ENCODE measurements at places on chromosomes 5 and 9.

DNA sequence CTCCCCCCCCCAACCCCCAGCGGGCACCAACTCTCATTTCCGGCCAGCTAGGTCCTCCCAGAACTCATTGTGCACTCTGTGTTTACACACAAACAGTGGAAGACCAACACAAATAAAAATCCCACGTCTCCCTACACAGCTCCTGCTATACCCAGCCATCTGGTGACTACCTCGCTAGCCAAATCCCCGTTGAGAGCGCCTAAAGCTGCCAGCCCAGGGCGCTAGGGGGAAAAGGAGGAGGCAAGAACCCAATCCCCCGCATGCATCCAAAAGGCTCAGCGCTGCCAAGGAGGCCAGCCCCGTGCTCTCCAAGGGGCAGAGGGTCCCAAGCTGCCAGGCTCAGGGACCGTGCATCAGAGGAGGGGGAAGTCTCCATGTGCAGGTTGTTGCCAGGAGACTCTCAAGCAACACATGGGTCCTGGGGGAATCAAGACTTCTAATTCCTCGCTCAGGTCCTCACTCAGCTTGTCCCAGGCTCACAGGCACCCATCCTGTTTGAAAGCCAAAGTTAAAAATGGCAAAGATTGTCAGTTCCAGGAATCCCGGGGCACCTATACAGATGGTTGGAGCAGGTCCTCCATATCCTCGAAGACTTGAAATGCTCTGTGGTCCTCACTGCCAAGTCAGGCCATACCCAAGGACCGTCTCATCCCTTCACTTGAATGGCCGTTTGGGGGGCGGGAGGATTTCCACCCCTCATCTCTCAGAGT, 2.7 kb downstream of the ASTN2 start:
- no peak for DNase-seq

- DNase-seq, result no peak
Observed at GRCh38 chr9:127802576-127803443, at the start of gene FPGS. TSS of gene FPGS (plus strand) at chr9:127802882. CDS start at chr9:127802925, 43 bp downstream.

GRCh38 chr5:68217047-68217355, 1.4 kb downstream of the PIK3R1 start:
- DNase-seq, result no peak

DNA sequence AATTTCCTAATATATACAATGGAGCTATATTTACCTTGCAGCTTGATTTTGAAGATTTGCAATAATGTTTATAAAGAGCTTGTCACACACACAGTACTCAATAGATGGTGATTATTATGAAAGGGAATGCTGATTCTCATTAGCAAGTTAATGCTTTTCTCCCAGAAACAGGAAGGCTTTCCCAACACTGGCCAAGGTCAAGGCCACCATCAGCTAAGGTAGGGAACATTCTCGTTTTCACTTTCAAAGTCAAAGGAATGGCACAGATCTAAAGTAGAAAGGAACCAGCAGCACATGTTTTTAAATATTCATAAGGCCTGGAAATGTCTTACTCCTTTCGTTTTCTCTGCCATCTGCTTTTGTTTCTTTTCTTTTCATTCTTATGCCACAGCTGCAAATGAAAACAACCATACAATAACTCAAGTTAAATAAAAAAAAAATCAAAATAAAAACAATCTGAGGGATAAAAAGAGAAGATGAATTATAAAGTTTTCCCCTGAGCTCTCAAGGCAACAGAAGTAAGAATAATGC, 266.8 kb downstream of the CRB2 start:
- no peak for DNase-seq

- no peak for DNase-seq
Observed at GRCh38 chr5:132474131-132474723, 16.3 kb downstream of the IRF1 start.

GRCh38 chr5:148267962-148268361, 632 bp upstream of the SPINK13 start:
- DNase-seq, result no peak

DNA sequence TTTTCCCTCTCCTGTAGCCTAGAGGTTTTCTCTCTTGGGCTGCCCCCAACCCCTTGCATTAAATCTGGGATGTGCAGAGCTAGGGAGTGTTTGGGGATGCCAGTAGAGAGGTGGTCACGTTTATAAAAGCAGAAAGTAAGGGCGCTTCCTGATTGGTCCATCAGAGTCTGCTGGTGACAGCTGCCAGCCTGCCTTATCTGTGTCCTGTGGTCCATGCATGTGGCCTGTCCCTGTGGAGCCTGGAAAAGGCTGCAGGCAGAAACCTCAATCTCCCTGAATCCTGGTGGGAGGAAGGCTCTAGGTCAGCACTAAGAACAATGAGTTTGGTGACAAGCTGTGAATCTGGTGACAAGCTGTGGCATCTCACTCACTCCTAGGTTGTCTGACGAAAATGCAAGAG, 42.2 kb downstream of the ARHGEF37 start:
- no peak for DNase-seq

GRCh38 chr9:114288193-114289091, 34.5 kb upstream of the ORM1 start:
- no peak for DNase-seq

GRCh38 chr9:109001275-109001676, 12.0 kb downstream of the CTNNAL1 start:
- DNase-seq, result no peak

GRCh38 chr5:174690271-174690670, 34.1 kb upstream of the MSX2 start:
- no peak for DNase-seq

- no peak for DNase-seq
Observed at GRCh38 chr9:134737842-134738580, 96.4 kb downstream of the COL5A1 start.

DNA sequence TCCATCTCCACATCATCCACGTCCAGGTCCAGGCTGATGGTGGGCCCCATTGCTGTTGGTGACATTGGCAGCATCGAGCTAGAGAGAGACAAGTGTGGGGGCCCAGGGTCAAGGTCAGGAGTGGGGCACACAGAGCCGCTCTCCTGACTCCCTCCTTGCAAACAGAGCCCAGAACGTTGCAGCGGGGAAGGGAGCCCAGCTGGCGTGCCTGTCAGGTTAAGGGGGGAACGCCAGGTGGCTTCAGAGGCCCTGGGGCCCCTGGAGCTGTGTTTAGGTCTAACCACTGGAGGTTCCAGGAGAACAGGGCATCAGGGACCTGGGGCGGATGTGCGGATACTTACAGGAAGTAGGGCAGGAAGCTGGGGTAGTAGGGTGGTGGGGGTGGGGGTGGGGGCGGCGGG, 7.5 kb downstream of the RNF44 start:
- DNase-seq, result no peak

- DNase-seq, result no peak
Observed at GRCh38 chr9:34980181-34980761, 9.3 kb upstream of the DNAJB5 start.

GRCh38 chr5:14063691-14064090, 79.5 kb upstream of the TRIO start:
- DNase-seq, result no peak

- no peak for DNase-seq
Observed at GRCh38 chr5:29720954-29721353, 1472.5 kb upstream of the CDH6 start.

GRCh38 chr5:52132053-52132452, 655.7 kb upstream of the ITGA1 start:
- DNase-seq, result no peak

DNA sequence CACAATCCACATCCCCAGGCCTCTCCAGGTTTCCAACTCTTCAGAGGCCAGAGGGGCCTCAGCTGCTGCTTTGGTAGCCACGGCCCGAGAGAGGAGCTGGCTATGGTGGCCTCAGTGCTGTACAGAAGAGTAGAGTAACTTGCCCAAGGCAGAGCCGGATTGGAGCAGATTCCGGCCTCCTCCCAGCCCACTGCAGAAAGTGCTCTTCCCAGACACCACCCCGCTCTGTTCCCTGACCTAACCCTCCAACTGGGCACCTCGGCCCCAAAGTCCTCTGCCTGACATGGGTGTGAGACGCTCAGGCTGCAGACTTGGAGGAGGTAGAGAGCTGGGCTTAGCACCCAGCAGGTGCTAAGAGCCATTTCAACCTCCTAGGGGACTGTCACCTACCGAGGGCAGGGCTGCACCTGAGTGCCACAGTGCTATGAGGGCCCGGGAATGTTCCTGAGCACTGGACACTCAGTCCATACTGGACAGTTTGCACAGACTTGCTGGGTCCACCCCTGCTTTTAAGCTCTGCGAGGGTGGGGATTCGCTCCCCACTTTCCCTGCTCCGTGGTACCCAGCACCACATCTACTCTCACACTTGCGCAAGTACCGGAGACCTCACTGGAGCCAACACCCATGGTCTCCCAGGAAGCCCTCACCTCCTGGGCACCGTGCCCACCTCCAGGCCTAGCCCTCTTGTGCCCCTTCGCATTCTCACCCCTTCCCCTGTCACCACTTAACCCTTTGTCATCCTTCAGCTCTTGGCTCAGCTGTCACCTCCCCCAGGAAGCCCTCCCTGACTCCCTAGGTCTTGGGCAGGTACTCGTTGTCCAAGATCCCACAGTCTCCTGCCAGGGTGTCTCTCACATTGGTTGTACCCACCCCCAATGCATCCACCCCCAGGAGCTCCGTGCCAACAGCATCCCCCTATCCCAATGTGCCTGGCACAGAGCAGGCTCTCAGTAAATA, 49.8 kb downstream of the DBH start:
- no peak for DNase-seq

DNA sequence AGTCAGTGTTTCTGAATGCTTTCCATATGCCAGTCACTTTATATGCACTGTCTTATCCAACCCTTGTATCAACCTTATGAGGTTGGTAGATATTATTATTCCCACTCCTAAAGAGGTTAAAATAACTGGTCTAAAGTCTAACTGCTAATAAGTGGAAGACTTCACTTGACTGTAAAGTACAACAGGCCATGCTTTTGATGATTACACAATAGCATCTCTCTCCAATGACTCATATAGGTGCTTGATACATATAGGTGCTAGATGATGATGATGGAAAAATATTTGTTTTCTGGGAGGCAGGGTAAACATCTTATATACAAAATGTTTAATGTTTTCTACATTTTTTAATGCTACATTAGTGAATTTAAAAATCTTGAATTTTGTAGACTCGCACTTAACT, 75.9 kb upstream of the NR3C1 start:
- no peak for DNase-seq

DNA sequence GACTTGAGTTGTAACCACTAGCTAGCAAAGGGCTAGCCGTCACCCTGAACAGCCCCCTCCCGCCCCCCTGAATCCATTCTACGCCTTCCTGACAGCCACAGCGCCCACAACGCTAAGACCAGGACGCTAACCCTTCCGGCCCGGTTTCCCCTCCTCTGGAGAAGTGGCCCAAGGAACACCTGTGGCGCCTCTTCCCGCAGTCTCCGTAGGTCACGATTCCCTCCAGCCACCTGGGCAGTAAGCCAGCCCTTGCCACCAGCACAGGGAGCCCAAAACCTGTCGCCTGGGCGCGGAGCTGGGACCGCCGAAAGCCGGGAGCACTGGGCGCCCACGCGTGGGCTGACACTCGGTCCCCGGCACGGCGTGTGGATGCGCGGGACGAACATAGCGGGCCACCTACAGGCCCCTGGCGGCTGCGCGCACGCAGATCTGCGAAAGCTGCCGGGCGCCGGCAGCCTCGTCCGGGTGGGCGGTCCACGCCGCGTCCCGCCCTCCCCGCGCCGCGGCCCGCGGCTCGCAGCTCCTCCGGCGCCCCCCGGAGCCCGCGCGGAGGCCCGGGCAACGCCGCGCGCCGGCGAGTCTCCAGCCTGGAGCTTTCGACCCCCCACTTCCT, 596 bp downstream of the IRF1 start:
- DNase-seq, result no peak

DNA sequence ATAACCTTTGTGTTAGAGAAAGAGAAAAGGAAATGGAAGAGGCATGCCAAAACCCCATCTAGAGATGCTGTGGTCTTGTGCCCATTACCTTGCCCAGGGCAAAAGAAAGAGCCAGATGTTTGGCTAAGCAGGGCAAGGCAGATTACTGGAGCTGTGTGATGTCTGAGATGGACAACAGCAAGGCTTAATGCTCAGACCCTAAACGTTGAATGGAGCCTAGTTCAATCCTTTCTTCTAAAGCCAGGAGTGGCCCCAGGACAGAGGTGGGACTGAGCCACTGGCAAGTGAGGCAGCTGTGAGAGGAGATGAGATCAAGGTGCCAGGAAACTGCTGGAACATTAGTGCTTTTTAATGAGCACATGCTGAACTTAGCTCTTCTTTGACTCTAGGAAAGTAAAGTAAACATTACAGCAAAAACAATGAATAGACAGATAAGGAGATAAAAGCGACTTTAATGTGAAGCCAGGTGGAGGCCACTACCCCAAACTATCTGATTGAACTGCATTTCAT, 143.0 kb upstream of the EGFLAM start:
- DNase-seq, result no peak

- DNase-seq, result no peak
Observed at GRCh38 chr5:89597878-89598277, 714.9 kb upstream of the MEF2C start.

DNA sequence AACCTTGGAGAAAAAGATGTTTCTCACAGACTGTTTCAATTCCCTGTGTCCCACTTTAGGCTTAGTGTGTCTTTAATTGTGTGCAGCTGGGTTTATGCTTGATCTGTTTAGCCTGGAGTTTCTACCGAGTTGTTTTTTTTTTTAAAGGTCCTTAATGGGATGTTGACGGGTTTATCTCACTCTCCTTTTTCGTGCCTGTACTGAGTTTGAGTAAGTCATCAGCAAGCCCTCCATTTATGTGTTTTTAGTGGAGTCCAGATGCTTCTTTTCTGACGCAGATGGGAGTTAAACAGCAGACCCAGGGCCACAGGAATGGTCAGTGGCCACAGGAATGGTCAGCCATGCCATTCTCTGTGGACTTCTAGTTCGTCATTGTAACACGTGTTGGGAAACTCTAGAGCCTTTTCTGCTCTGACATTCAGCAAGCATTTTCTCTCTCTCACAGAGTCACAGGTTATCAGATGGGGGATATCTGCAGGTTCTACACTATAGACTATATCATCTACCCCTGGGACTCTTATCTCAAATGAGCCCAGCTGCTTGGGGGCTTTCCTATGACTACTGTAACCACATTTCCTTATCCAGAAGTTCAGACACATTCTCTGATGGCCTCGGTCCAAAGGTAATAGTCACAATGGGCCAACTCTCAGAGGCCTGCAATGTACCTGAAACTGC, 190.5 kb downstream of the TTLL11 start:
- no peak for DNase-seq

DNA sequence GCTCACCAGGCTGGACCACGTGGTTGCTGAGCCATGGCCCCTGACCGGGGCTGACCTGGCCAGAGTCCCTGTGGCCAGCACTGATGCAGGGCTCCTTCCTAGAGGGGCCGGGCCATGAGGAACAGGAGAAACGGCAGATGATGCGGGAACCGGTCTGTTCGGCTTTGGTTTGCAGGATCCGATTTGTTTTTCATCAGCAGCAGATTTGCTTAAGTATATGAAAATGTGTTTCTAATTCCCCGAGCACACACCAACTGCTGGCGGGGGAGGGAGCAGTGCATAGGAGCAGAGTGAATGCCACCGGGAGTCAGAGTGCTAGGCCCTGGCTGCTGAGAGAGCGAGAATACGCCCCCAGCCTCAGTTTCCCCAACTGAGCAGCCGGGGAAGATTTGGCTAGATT, 13.6 kb downstream of the NTNG2 start:
- DNase-seq, result no peak

DNA sequence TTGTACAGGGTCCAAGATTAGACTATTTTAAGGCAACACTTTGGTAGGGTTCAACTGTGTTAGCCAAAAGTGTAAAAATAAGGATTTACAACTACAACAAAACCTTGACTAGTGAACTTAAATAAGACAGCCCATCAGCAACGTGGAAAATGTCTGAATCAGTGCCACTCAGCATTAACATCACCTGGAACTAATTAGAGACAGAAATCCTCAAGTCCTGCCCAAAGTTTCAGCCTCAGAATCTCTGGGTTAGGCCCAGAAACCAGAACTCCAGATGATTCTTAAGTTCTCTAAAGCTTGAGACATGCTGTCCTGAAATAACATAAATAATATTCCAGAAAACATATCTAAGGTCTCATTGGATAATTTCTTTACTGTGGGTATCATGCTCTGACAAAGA, 118.6 kb downstream of the SEMA6A start:
- no peak for DNase-seq

Data from cortex of kidney (tissue), 1 donor.